ENCODE measurements at places on chromosomes 3 and 15. TPM values are rescaled to one million over a fixed set of nuclear protein-coding genes. Genes with fewer than 3 reads are reported as not detected.

DNA sequence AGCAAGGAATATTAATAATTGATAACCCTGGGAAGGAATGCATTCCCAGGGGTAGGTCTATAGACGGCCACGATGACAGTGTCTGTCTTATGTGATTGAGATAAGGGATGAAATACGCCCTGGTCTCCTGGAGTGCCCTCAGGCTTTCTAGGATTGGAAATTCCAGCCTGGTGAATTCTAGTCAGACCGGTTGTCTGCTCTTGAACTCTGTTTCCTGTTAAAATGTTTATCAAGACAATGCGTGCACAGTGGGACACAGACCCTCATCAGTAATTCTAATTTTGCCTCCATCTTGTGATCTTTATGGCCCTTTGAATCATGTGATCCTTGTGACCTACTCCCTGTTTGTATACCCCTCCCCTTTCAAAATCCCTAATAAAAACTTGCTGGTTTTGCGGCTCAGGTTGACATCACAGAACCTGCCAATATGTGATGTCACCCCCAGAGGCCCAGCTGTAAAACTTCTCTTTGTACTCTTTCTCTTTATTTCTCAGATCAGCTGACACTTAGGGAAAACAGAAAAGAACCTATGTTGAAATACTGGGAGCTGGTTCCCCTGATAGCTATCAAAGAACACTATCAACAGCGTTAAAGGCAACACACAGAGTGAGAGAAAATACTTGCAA lies 183.3 kb downstream of the PDE8A start:
- DNase-seq: no peak

DNA sequence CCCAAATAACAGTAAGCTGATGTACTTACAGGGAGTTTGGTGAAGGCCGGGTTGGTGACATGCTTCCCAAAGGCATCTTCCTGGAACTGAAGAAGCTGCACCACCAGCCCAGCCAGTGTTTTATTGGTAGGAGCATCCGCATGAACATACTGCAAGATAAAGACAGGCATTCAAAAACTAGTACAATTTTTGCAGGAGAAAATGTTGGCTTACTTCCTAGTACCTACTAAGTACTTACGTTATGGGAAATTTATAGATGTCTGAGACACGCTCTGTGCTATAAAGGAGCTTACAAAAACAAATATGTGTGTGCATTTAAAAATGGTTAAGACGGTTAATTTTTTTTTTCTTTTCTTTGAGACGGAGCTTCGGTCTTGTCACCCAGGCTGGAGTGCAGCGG lies 8.9 kb downstream of the SMARCC1 start:
- no peak for DNase-seq

- DNase-seq: no peak
These were observed at the start of gene WDR49 for GRCh38 chr3:167653760-167654159. WDR49 (minus strand) TSS chr3:167653942; CDS start chr3:167653425, 517 bp downstream.

DNA sequence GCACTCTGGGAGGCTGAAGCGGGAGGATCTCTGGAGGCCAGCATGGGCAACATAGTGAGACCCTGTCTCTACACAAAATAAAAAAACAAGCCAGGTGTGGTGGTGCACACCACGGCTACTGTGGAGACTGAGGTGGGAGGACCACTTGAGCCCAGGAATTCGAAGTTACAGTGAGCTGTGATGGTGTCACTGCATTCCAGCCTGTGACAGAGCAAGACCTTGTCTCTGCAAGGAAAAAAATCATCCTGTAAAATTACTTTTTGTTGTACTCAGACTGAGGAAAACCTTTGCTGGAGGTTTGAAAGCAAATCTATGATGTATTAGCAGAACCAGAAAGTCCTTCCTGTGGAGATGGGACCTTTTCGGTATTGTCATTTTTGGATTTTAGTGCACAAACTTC lies 63.3 kb downstream of the ATP1B3 start:
- DNase-seq: no peak

GRCh38 chr3:130621824-130622223 lies 104.8 kb downstream of the COL6A6 start:
- DNase-seq: no peak

DNA sequence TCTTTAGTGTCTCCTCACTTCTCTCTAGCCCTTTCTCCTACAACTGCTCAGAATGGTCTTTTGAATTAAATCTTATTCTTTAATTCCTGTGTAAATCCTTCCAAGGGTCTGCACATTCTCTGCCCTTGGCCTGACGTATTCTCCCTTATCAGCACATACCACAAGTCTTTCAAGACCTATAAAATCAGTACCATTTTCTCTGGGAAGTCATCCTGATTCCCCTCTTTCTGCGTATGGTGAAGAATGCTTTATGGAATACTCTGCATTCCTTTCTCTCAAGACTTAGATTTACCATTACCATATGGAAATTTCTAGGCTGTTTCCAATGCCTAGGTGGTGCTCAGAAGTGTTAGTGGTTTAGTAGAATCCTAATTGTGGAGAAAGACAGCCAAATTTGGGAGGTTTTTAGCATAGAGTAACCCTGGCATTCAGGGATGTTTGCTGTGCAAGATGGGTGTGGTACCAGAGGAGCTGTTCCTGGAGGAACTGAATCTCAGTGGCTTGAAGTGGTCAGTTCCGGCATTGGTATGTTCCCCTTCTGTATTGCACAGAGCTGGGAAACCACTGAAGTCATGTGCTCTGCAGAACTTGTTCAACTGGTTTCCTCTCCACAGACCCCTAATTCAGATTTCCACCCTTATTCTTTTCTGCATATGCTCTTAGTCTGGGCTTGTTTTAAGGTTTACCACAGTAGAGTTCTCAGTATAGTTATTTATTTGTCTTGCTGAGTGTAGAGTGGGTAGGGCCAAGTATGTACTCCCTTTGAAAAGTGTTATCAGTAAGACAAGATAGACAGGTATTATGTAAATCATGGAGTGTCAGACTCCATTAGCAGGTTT lies 24.5 kb downstream of the IQGAP1 start:
- no peak for DNase-seq

DNA sequence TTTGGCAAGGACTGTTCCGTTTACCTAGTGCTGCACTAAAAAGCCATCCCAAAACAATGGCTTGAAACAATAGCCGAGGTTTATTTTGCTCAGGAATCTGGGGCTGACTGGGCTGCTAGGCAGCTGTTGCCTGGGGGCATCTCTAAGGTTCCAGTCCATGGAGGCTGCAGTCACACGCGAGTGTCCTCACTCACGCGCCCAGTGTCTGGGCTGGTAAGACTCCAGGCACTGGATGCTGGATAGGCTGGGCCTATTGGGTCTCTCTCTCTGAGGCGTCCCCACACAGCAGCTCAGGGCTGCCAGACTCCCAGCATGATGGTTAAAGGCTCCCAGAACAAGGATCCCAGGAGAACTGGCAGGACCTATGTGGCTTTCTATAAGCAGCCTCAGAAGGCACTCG lies 34.2 kb downstream of the ALS2CL start:
- DNase-seq: no peak

DNA sequence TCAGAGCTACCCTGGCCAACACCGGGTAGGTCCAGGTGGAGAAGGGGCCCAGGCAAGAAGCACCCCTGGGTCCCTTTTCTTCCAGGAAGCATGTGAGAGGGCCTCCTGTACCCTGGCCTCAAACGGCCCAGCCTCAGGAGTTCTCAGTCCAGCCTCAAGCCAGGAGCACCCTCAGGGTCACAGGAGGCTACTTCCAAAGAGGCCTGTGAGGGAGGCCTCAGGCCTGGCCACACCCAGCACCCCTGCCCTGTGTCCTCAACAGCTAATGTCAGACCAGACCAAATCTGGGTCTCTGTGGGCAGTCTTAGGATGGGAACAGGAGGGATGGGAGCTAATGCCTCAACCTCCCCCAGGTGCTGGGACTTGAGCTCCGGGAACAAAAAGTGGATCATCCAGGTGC lies 23.5 kb downstream of the PTH1R start:
- no peak for DNase-seq

DNA sequence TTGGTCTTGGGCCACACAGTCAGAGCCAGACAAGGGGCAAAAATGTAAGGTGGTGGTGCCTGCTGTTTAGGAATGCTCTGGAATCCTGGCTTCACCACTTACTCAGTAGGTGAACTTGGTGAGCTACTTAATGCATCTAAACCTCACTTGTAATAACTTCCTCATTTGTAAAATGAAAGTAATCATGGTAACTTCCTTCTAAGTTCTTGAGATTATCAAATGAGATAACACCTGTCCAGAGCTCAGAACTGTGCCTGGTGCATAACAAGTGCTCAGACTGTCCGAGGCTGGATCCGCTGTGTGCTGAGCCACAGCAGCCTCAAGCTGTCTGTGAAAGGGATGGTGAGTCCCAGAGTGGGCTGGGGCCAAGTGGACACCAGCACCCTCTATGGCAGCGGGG lies 62.8 kb upstream of the KY start:
- no peak for DNase-seq

GRCh38 chr15:48930735-48931134 lies 33.0 kb downstream of the SHC4 start:
- no peak for DNase-seq

- DNase-seq: no peak
These were observed 16.7 kb upstream of the ZMAT3 start for GRCh38 chr3:179088306-179088705.

DNA sequence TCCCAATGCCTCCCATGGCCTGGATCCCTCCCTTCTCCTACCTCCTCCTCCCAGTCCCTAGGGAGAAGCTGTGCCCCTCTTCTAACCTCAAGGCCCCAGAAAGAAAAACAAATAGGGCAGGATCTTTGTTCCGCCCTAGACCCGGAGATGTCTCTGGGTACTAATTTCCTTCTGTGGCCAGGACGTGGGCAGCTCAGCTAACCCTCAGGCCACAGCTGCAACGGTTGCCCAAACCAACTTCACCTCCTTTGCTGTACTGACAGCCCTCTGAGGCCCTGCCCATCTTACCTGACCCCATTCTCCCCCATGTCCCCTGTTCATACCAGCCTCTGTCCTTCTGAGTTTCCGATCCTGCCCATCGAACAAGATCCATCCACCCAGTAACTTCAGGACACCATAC lies 70.7 kb downstream of the SRGAP3 start:
- no peak for DNase-seq

GRCh38 chr3:19901337-19901736 lies 32.7 kb downstream of the EFHB start:
- no peak for DNase-seq

DNA sequence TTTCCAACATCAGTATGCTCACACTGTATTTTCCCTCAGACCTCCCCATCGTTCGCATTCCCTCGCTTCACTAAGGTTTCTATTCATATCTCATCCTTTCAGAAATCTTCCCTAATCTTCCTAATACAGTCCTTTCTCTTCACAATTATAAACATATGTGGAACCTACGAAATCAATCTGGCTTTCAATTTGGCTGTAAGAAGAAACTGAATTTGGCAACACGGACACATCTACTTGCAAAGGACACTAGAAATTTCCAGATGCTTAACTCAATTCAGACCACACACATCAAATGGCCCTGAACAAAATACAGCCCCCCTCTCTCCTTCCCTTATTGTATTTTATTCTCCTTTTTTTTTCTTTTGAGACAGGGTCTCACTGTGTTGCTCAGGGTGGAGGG lies 39.1 kb upstream of the TM4SF19 start:
- no peak for DNase-seq

DNA sequence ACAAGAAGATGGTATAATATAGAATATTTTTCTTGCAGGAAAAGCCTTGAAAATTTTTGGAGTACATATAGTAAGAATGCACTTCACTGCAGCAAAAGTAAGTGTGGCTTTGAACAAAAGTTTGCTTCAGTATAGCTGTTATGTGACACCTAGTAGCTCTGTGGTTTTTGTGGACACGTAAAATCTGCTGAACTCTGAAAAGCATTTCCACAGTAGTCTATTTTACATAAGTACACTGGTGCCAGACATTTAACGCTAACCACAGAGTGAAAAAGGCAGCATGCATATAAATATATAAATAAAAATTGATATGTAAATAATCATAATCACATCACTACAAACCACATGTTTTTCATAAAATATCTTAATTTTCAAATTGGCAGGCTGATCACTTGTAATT lies 39.8 kb downstream of the CGGBP1 start:
- no peak for DNase-seq

- no peak for DNase-seq
These were observed 5.2 kb downstream of the ESYT3 start for GRCh38 chr3:138439646-138440045.

DNA sequence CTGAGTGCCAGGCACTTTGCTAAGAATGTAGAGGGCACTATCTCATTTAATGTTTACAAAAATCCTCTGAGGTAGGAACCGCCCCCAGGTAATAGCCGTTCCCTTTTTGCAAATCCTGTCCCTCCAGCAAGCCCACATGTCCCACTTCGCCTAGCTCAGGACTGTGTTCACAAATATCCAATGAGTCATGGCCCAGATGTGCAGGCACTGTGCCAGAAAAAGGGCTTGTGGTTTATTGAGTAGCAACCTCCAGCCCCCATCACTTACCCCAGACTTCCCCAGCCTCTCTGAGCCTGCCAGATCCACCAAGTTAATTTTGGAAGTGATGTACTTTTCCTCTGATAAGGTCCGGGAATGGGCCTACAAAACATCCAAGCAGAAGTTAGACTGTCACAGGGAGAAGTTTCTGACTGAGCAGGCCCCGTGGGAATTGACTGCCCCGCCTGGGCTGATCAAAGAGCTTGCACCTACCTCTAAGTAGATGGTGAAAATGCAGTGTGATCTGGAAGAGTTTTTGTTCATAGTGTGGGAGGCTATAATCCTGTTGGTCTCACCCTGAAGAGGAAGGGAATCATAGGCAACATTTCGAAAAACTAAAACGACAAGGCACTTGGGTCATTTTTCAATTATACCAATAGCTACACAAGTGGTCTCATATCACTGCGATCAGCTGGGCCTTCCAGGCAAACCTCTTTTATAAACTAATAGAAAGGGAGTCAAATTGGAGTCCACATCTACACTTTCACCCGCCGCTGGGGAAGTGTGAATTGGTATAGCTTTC lies 15.7 kb downstream of the KIF9 start:
- peak; percentile 88 for DNase-seq

GRCh38 chr3:71881732-71882131 lies 96.8 kb upstream of the PROK2 start:
- no peak for DNase-seq

GRCh38 chr3:196662711-196663571 lies 23.4 kb downstream of the NRROS start:
- no peak for DNase-seq

DNA sequence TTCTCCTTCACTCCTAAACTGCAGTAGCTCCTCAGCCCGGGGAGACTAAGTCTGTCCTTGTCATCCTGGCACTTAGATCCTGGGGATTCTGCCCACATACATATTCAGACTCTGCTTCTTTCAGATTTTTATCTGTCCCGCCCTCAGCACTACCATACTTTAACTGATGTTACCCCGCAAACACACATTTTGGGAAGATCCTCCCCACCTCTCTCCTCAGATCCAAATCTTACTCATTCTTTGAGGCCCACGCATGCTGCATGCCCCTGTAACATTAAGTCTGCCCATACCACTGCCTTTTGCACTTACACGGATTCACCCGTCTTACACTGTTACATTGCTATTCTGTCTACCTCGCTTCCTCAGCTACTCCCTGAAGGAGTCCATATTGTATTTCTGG lies 36.1 kb downstream of the SENP8 start:
- no peak for DNase-seq

Gene ASB14
- 13.4 TPM for total RNA-seq

Gene TOMM70
- 63.1 TPM for total RNA-seq

Gene RGMA
- total RNA-seq: 25.0 TPM

Gene MINAR1
- total RNA-seq: 0.03 TPM

Gene TIGIT
- total RNA-seq: not detected

Measured in Right ventricle myocardium superior (tissue), 1 donor.